Activated T-cell treated with anti-CD3 and anti-CD28 coated beads for 4 hours (primary cell): ENCODE measurements at places on chromosomes 7 and 10.

DNA sequence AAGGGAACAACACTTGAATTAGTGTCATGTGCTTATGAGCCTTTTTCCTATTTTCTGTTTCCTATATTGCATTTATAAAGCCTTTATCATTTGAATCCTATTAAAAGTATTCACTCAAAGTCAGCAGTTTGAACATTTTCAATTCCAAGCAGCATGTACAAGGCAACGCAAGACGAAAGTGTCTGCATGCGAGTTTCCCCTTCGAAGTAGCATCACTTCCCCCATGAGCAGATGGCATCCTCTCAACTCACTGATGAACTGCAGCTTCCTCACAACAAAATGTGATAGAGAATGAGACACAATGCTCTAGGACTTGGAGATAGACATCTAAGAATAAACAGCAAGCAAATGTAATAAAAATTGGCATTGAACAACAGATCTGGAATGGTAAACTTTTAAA lies 270.7 kb downstream of the PRPF18 start:
- no peak for DNase-seq

DNA sequence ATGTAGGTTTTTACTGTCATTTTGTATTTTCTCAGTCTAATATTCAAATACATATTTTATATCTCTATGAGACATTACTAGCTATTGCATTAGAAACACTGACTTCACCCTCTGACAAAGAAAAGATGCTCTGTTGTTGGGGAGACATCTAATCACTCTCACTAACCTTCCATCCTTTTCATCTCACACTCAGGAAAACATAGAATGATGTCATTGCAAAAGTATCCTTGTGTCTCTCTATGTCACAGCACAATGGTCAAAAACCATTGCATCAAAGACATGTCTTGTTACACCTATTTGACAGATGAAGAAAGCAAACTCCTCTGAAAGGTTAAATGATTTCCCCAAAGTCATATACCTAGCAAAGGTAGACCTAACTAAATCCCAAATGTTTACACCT lies 231.3 kb upstream of the PTN start:
- DNase-seq = no peak

DNA sequence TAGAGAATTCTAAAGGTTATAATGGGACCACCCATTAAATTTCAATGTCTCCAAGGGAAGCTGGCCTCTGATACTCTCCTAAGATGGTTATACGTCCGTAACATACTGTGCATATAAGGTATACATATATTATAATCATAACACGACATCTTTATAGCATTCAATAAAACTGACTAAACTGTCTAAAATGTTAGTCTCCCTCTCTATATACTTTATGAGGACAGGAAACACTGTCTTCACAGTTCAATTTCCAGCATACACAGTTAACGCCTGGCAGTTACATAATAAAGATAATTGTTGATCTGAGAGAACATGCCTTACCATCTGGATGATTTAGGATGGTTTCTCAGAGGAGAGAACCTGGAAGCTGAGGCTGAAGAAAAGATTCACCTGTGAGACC lies 1.2 kb upstream of the ORC5 start:
- no peak for DNase-seq

- DNase-seq = no peak
These were observed 743.3 kb downstream of the GRID1 start for GRCh38 chr10:85623342-85623741.

DNA sequence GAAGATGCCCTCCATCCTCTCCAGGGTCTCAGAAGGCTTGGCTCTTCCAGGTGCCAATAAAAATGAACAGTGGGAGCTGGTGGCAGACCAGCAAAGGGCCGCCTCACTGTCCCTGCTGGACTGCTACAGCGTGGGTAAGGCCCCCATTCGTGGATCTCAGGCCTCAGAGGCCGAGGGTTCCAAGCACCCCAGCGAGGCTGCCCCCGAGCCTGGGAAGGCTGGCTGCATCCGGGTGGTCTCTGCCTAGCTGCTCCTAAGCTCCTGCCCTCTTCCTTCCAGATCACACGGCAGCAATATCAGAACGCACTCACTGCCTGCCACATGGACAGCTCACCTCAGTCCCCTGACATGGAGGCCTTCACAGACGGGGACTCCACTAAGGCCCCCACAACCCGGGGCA lies 42.9 kb downstream of the GOT1 start:
- DNase-seq = no peak

DNA sequence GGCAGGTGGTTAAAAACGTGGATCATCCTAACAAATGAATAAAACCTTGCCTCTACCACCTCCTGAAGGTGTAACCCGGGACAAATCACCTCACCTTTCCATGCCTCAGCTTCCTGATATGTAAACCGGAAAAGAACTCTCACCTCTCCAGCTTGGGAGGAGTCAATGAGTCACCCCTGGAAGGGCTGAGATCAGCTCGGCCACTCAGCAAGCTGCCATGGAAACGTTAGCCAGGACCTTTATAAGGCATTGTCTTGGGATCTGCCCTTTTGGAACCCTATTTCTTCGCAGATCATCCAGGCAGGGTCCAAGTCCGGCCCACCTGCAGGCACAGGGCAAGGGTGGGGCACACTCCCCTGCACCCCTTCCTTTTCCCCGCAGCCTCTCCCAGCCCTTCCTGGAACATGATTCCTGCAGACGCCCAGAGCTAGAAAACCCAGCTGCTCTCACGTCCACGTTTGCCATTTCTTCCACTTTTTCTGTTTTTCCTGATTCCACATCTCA lies 81.6 kb upstream of the PFKP start:
- DNase-seq = no peak

- DNase-seq = no peak
These were observed 92.6 kb downstream of the JAZF1 start for GRCh38 chr7:28088032-28088431.
